ENCODE measurements at places on chromosomes 7 and 10. TPM values are rescaled to one million over a fixed set of nuclear protein-coding genes. Genes with fewer than 3 reads are reported as not detected.
A peak's percentile ranks its signal among the peaks of the same experiment; 100 is the strongest.

GRCh38 chr10:13673156-13673555 is 86.4 kb downstream of the PRPF18 start:
- DNase-seq = no peak

- DNase-seq = no peak
Observed at GRCh38 chr7:12730523-12730922, 43.1 kb downstream of the ARL4A start.

LHFPL3 gene
- total RNA-seq = not detected

TFPI2 gene
- total RNA-seq = 2.8 TPM

HMX2 gene
- total RNA-seq = not detected

- DNase-seq = no peak
Observed at GRCh38 chr7:57205000-57205399, 72.8 kb upstream of the ZNF479 start.

SDK1 gene
- total RNA-seq = 0.51 TPM

GRCh38 chr7:82624337-82624736 is 180.8 kb upstream of the CACNA2D1 start:
- DNase-seq = peak; percentile 12

ZNF800 gene
- 13.6 TPM for total RNA-seq

- DNase-seq = no peak
Observed at GRCh38 chr7:45716380-45717203, 142.4 kb downstream of the ADCY1 start.

DOCK4 gene
- 10.1 TPM for total RNA-seq

GRCh38 chr7:127885222-127885772 is 145.9 kb downstream of the LRRC4 start:
- no peak for DNase-seq

- DNase-seq = peak; percentile 57
Observed at GRCh38 chr7:89757910-89758309, 396.4 kb upstream of the STEAP1 start.

FAM221A gene
- total RNA-seq = 2.6 TPM

- DNase-seq = peak; percentile 69
Observed at GRCh38 chr10:60816628-60817397, 38.5 kb downstream of the CDK1 start.

GRCh38 chr10:87818505-87819288 is 671 bp upstream of the ATAD1 start:
- DNase-seq = peak; percentile 32

NRG3 gene
- not detected for total RNA-seq

DNA sequence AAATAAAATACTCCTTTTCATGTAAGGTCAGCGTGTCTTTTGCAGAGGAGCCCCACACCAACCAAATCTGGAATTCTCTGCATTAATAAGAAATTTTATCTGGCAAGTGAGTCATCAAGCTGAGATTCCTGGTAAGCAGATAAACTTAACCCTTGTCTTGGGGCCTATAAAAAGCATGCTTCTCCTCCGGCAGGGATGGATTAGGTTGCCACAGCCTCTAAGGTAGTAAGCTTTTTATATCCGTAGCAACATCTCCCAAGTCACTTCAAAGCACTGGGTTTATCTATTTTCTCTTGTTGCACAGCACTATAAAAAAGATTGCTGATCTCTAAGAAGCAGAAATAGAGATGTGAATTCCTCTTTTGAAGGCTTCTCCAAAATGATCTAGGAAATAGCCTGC is 202.8 kb upstream of the NOBOX start:
- no peak for DNase-seq

- no peak for DNase-seq
Observed at GRCh38 chr7:157389951-157390730, 53.3 kb downstream of the DNAJB6 start.

DNA sequence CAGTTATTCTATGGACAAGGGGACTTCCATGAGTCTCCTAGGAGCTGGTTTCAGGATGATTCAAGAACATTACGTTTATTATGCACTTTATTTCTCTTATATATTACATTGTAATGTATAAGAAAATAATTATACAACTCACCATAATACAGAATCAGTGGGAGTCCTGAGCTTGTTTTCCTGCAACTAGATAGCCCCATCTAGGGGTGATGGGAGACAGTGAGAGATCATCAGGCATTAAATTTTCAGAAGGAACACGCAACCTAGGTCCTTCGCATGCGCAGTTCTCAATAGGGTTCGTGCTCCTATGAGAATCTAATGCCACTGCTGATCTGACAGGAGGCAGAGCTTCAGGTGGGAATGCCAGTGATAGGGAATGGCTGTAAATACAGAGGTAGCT is 137.9 kb downstream of the ANKRD30A start:
- DNase-seq = peak; percentile 5

- DNase-seq = peak; percentile 85
Observed at GRCh38 chr7:20395104-20395503, 64.4 kb downstream of the ITGB8 start.
